ENCODE measurements at places on chromosomes 12 and 14.

GRCh38 chr12:109885616-109886015, 5.3 kb upstream of the GLTP start:
- DNase-seq: no peak

DNA sequence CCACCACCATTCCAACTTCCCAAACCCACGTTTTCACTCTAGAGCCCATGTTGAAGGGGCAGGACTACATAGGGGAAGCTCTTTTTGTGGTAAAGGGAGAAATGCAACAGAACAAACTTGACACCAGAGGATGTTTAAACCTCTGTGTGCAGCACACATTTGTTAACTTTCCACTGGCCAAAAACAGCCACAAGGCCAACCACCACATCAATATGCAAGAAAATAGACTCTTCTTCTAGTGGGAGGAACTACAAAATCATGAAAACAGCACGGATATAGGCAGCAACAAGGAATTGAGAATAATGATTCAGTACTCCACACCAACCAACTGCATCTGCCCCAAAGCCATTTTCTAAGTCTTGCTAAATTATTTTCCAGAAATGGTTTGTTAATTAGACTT, 66.3 kb upstream of the CEP83 start:
- DNase-seq: no peak

DNA sequence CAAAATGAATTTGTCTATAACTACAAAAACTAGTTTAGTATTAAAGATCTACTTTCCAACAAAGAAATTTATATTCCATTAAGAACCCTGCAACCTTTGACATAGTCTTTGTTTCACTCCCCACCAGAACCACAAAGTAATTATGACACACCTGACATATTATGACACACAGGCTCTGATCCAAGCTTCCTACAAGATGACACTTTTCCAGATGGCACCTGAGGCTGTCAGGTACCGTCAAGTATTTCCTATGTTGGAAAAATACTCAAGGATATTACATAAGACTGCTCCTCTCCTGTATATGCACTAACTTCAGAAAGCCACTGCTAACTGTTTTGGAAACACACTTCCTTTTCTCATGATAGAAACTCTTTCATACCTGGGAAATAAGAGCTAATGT, 38.9 kb downstream of the STXBP6 start:
- no peak for DNase-seq

- DNase-seq: no peak
Observed at GRCh38 chr12:84805474-84805858, 107.1 kb downstream of the SLC6A15 start.

DNA sequence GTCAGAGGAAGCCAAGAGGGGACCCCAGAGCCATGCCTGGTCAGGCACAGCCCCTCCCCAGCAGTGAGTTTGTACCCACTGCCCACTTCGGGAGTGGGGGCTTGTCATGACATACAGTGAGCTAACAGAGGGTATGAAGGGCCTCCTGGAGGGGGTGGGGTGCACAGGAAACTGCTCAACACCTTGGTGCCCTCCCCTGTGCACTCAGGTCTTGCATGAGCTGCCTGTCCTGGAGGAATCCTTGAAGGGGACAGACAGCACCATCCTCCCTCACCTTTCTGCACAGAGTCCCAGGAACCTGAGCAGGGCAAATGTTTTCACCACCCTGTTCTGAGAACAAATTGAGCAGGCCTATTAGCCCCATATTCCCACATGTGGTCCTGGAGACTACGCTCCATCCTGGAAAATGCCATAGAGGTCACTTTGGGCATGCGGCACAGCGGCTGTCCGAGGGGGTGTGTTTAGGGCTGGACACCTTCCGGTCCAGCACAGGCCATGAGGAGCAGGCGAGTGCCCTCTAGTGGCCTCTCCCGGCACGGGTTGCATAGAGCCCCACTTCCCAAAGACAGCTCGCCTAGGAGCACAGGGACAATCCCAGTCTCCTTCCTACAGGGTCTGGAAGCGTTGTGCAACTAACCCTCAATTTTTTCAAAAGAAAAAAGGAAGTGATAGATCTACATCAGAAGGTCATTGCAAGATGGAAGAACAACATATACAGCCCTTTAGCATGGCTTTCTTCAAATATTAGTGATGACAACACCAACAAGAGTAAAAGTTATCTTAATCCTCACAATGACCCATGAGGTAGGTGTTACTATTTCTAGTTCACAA, 31.9 kb upstream of the ZFP36L1 start:
- no peak for DNase-seq

- DNase-seq: no peak
Observed at GRCh38 chr12:57600395-57600794, 4.2 kb upstream of the DTX3 start.

GRCh38 chr14:78363008-78363407, 192.8 kb downstream of the NRXN3 start:
- no peak for DNase-seq

GRCh38 chr12:132503618-132504204, 13.8 kb downstream of the FBRSL1 start:
- no peak for DNase-seq

- no peak for DNase-seq
Observed at GRCh38 chr14:20772650-20773049, 4.4 kb downstream of the EDDM3B start.

GRCh38 chr12:100823963-100824362, 29.4 kb downstream of the ANO4 start:
- DNase-seq: no peak

- DNase-seq: peak; percentile 82
Observed at GRCh38 chr12:96399919-96400630, at the start of gene CDK17. TSS of gene CDK17 (minus strand) at chr12:96400439. CDS start at chr12:96334836, 65,603 bp downstream.

- DNase-seq: no peak
Observed at GRCh38 chr12:273382-273781, 10.7 kb upstream of the SLC6A13 start.

DNA sequence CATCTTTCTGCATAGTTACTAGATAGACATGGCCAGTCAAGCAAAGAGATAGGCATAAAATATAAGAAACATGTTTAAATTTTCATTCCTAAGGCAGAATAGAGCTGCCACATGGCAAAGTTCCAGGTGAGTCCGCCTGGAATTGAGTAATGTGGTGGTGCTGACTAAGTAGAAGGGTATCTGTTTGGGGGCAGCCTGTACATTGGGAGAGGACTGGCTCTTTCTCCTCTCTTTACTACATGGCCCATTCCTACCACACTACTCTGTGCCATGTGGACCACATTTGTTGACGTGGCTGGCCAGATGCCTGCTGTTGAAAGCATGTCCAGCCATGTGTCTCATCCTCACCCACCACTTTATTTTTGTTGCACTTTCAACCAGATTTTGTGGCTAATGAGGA, 354.0 kb downstream of the ETNK1 start:
- no peak for DNase-seq

DNA sequence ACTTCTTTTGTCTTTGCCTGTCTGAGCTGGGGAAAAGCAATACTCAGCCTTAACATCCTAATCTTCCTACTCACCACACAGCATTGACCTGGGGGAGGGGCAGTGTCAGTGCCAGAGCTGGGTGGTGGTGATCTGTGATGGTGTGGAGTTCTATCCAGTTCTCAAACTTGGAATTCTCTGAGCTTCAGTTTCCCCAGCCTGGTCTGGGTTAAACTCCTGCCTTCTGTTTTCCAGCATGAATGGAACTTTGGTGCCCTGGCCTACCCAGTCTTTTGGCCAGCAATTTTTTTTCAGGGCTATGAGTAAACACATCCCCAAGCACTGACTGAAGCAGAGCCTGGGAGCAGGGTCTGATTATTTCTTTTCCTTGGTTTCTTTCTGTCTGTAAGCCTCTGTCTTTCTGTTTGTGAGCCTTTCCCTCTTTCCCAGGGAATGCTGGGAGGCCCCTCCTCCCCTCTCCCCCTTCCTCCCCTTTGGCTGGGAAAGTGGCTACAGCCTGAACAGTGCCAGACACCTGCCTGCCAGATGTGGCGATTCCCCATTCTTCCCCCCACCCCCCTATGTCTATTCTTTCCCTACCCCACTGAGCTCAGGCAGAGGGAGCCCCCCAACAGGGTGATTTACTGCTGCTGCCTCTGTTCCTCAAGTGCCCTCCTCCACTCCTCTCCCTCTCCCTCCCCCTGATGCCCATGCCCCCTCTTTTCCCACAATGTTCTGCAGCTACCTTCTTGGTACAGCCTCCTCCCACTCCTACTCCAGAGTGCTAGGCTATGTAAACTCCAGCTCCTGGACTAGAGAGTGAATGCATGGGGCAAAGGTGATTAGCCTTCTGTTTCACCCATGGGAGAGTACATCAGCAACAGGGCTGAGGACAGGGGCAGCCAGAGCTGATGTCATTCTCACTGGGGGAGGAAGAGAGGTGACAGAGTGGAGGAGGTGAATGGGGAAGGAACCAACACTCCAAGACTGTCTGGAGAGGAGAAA, 11.1 kb downstream of the GPR84 start:
- DNase-seq: no peak

DNA sequence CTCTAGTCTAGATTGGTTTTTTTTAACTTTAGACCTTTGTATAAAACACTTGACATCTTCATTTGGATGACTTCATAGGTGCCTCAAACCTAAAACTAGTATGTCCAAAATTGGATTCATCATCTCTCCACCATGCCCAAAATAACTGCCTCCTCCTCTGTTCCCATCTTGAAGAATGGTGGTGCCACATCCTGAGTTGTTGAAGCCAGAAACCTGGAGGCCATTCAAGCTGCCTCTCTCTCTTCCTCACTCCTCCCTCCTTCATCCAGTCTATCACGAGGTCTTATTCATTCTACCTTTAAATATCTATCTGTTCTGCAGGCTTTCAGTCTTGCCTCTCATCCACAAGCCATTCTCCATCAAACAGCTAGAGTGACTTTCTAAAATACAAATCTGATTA, 26.5 kb upstream of the USP44 start:
- no peak for DNase-seq

- no peak for DNase-seq
Observed at GRCh38 chr14:51357250-51357649, 117.2 kb downstream of the TMX1 start.

DNA sequence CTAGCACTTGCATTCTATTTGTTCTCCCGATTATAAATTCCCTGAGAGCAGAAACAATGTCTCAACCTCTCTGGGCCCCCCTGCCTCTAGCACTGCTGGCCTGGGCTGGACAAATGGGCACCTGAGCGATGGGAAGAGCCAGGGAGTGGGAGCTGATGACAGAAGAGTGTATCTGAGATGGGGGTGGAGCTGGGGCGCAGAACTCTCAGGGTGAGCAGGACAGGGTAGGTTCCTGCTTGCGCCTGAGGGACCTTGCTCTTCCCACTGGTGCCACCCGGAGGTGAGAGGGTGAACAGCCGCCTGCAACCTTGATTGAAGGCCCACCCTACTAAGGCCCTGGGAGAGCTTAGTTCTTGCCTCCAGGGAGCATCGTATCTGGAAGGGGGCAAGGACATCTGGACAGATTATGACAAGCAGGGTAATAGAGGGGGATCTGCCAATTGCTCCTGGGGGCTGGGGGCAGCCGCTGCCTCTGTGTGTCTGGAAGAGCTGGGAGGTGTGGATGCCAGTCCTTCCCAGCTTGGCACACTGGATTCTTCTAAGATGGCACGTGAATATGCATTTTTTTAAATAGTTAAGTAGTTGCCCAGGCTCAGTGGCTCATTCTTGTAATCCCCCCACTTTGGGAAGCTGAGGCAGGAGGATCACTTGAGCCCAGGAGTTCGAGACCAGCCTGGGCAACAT, 43.0 kb upstream of the TSPAN9 start:
- DNase-seq: no peak

DNA sequence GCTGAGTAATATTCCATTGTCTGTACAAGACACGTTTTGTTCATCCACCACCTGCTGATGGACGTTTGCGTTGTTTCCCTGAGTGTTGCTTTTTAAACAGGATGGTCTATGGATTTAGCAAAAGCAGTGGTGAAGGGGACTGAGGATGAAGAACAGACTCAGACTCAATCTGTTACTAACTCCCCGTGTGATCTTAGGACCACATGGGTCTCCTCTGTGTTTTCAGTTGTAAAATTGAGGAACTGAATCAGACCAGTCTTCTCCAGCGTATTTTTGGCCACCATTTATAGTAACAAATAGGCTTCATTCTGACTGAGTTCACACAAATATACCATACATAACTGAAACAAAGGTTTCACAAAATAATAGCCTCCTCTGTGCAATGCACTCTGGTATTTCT, 85.6 kb downstream of the FOXN3 start:
- no peak for DNase-seq

DNA sequence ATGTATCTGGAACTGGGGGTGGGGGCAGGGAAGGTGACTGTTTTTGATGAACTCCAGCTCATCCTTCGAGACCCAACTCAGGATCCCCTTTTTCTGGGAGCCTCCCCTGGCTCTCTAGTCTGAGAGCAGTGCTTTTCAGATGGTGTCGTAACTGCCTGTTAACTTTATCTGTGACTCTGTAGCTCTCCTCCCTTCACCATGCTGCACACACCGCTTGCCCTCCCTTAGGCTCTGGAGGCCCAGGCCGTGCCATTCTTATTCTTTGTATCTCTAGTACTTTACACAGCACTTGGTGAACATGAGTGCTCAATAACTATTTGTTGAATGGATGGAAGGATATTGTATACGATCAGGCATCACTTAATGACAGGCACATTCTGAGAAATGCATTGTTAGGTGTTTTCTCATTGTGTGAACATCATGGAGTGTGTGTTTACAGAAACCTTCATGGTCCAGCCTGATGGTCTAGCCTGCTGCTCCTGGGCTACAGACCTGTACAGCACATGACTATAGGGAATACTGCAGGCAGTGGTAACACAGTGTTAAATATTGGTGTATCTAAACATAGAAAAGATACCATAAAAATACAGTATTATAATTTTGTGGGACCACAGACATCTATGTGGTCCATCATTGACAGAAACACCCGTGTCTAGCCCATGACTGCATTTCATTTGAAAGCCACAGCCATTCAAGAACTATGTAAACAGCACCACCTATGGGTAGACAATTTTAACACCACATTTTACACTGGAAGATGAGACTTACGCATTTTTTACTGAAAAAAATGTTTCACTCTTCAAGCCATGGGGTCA, 91.8 kb downstream of the EML1 start:
- DNase-seq: no peak
